ENCODE measurements at places on chromosomes 1 and 21.

DNA sequence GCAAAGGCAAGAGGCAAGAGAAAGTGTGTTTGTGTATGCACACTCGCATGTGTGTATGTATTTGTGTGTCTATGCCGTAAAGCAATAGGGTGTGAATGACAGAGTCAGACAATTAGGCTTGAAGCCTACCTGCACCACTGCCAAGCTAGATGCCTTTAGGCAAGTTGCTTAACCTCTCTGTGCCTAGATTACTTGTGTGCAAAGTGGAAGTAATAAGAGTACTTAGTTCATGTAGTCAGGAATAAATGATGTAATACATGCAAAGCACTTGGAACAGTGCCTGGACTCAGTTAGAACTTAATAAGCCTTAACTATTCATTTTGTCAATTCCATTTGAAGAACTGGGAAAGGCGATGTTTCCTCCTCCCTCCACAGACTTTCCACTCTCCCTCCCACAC, 31.7 kb downstream of the LAMB3 start:
- no peak for DNase-seq

- no peak for DNase-seq
Observed at GRCh38 chr1:84253891-84254290, 47.6 kb upstream of the SAMD13 start.

DNA sequence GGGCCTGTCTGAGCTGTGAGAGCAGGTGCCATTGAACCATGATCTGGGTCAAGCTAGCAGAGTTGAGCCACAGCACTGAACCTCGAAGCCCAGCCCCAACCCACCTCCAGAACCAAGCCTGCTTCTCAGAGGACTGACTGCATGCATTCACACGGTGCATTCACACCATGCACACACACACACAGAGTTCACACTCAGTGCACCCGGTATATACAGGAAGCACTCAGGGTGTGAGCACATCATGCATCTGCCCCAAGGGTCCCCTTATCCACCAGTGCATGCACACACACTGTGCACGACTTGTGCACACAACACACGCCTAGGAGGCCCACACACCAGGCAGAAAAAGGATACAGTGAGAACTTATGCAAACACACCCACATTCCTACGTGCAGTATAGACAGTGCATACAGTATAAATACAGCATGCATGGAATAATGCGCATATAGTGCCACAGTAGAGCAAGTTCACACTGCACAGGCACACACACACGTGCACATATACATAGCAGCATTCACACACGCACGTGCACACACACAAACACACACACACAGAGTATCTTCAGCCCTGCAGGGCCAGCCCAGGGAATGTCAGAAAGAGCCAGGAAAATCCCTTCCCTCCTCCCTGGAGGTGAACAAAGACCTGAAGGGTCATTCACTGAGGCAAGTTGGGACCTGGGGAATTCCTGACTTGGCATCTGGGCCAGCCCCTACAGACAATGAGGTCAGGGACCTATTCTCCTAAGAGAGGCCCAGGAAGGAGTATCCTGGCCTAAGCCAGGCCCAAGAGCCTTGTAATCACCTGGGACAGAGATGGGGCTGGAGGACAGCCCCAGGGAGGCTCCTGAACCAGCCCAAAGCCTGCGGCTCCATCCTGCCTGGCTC, 42.1 kb downstream of the CAMK2N1 start:
- DNase-seq: no peak

DNA sequence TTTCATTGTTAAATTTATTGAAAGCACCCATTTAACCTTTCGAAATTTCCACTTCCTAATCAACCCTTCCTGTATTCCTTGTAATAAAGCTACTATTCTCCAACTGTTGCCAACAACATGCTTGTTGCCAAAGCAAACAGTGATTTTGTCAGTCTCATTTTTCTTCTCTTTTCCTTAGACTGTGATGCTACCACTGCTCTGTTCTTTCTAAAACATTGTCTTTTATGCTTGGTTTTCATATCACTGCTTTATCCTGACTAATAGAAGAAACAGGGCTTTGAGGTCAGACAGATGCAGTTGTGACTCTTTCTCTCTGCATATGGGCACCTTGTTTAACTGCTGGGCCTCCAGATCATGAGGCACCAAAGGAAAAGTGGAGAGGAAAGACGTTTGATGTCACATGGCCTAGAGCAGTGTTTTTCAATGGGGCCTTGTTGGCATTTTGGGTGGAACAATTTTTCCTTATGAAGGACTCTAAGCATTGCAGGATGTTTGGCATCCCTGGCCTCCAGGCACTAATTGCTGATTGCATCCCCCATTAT, 56.1 kb downstream of the HMCN1 start:
- no peak for DNase-seq

GRCh38 chr1:59290193-59290949, 6.5 kb upstream of the FGGY start:
- peak; percentile 73 for DNase-seq

- DNase-seq: no peak
Observed at GRCh38 chr1:31714442-31715086, 10.7 kb upstream of the COL16A1 start.

GRCh38 chr1:46558141-46558963, 6.9 kb upstream of the KNCN start:
- no peak for DNase-seq

DNA sequence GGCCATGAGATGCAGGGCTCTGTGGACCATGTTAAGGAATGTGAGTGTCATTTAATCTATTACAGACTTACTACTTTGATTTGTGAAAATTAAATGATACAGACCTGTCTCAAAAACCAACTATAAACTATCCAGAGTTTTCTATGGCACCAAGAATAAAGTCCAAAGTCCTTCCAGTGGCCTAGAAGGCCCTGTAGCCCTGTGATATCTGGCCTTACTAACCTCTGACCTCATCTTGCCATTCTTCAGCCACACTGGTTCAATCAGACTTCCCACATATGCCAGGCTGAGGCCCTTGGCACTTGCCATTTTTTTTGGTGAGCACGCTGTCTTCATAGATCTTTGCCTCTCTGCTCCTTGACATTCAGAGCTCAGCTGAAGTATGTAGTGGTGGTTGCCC, 7.7 kb downstream of the NTPCR start:
- no peak for DNase-seq

DNA sequence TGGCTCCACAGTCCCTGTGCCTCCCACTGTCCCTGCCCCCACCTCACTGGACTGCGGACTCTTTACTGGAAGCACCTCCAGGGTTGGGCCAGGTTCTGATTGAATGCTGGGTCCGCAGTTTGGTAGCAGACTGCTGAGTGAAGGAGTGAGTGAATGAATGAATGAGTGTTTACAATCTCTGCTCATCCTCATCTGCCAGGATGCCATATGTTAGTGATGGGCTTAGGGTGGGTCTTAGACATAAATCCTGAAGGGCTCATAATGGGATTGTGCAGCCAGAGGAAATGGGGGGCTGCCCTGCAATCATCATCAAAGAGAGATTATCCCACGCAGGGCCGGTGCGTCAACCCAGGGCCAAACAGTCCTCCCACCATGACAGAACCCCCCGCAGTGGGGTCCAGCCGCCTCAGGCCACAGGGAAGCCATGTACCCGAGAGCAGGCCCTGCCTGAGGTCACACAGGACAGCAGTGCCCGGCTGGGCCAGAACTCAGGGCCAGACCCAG, 26.1 kb downstream of the SLC1A7 start:
- no peak for DNase-seq

GRCh38 chr1:23029337-23029736, 10.1 kb downstream of the KDM1A start:
- no peak for DNase-seq

- DNase-seq: no peak
Observed at GRCh38 chr1:18668750-18669404, 38.2 kb downstream of the PAX7 start.

- DNase-seq: no peak
Observed at GRCh38 chr21:26977746-26978145, 10.9 kb upstream of the ADAMTS5 start.

GRCh38 chr21:46203203-46203600, 18.9 kb upstream of the SPATC1L start:
- no peak for DNase-seq

GRCh38 chr1:26349188-26349876, 4.6 kb downstream of the CRYBG2 start:
- no peak for DNase-seq

- no peak for DNase-seq
Observed at GRCh38 chr1:207205614-207206061, 101.6 kb downstream of the C4BPA start.

DNA sequence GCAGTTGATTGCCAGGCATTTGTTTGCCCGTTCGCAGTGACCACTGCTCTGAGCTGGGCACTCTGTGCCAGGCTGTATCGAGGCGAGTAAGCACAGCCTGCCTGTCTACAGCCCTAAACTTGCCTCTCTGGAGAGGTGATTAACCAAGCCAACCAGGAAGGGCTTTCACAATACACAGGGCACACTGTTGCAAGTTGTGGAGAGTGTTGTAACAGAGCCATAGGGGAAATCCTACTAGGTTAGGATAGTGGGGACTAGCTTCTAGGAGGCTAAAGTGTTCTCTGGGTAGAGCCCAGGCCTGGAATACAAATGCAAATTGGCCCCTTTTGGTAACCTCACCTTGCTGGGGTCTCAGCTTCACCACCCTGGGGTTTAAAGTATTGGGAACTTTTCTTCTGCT, 23.8 kb downstream of the PRDM2 start:
- peak; percentile 94 for DNase-seq

GRCh38 chr1:109767637-109768334, 4.1 kb upstream of the EPS8L3 start:
- DNase-seq: no peak

DNA sequence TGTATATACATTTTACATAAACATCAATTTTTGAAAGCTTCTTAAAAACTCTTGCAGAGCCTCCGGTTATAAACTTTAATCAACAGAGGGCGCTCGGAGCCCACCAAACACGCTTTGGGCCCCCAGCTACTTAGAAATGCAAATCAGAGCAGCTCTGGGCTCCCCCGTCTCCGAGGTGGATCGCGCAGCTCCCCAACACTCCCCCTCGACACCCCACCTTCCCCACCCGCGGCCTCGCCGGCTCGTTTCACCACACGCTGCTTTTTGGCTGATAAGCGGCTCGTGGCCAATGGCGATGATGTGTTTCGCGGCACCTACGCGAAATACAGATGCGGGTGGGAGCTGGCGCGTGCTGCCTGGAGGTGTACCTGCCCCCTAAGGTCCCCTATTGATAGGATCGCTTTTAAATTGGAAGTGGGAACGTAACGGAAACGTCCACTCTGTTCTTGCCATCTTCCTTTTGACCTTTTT, 1.7 kb upstream of the KIF26B start:
- DNase-seq: peak; percentile 68

GRCh38 chr21:44370027-44370735, 16.8 kb downstream of the TRPM2 start:
- DNase-seq: no peak

GRCh38 chr1:70005386-70006034, 199.9 kb downstream of the LRRC40 start:
- no peak for DNase-seq

GRCh38 chr1:29673669-29674626, 437.6 kb downstream of the PTPRU start:
- no peak for DNase-seq

All from HL-60 (cell line).